ENCODE measurements at places on chromosomes 13 and 19. TPM values are rescaled to one million over a fixed set of nuclear protein-coding genes. Genes with fewer than 3 reads are reported as not detected.

DNA sequence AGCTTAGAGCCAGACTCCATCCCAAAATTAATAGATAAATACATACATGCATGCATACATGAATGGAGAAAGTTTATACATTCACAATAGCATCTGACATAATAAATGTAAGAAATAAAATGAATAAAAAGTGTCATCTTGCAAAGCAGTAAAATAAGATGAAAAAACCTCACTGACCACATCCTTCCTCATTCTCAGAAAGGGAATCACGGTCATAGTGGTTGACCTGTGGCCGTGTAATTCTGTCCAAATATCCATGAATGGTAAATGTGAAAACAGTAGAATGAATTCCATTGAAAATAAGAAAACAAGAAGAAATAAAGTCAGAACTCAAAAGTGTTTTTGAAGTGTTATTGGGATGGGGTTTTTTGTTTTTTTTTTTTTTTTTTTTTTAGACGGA, 9.8 kb upstream of the CDC42EP5 start:
- peaks cover 6% of the 10 kb centered on the region for H3K4me1 ChIP-seq
- DNase-seq = no peak
- H3K27me3 ChIP-seq = peaks cover 27% of the 10 kb centered on the region
- no peak overlapping the region for H3K4me3 ChIP-seq
- H3K27ac ChIP-seq = no peak overlapping the region

DNA sequence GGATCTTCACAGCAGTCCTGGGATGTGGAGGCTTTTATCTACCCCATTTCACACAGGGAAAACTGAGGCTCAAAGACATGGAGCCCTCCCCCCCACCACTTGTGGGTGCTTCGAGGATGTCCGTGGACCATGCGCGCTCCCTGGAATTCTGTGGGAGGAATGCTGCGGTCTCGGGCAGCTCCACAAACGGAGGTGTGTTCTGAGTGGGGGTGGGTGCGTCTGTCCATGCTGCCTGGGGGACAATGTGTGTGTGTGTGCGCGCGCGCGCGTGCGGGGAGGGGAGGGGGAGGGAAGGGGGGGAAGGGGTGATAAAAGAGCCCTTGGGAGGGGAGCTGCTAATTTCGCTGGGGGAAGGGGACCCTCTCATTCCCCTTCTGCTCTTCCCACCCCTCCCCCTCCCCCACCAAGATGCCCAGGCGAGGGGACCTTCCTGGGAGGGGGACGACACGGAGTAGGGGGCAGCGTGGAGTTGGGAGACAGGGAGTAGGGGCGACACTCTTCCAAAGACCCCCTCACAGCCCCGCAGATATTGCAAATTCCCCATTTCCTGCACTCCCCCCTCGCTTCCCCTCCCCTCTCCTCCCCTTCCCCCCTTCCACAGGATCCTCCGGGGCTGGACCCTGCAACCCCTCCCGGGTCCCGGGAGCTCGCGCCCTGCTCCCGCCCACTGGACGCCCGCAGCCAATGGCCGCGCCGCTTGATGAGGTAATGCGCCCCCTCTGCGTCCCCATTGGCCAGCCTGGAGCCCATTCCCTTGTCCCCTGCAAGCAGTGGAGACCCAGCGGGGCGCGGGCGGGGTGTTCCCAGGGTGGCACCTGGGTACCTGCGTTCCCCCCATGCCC, 18.9 kb upstream of the ZNRF4 start:
- no peak overlapping the region for H3K27ac ChIP-seq
- DNase-seq = no peak
- H3K36me3 ChIP-seq = no peaks in the 10 kb centered on the region

GRCh38 chr13:61258185-61258584, 157.5 kb downstream of the PCDH20 start:
- no peaks in the 10 kb centered on the region for H3K27me3 ChIP-seq
- H3K27ac ChIP-seq = no peak overlapping the region
- H3K36me3 ChIP-seq = no peaks in the 10 kb centered on the region
- no peak overlapping the region for H3K4me3 ChIP-seq
- no peak for DNase-seq

- no peaks in the 10 kb centered on the region for H3K27me3 ChIP-seq
- no peak overlapping the region for H3K27ac ChIP-seq
- peaks cover 27% of the 10 kb centered on the region for H3K36me3 ChIP-seq
- DNase-seq = no peak
These were observed 60.0 kb downstream of the MLLT1 start for GRCh38 chr19:6219586-6220290.

DNA sequence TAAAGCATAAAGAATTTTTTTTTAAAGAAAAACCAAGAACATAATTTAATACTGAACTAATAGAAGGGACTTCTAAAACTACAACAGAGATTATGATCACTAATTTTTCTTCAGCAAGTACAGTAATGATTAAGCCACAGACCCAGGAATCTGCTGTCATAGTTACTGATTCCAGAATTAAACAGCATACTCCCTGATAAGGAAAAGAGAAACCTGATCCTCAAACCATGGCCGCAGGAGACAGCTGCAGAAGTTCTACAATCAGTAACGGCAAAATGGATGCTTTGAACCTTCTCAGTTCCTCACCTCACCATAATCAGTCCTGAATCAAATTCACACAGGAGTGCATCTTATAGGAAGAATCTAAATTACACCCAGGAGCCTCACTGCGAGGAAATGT, 939.0 kb upstream of the SLITRK1 start:
- no peaks in the 10 kb centered on the region for H3K36me3 ChIP-seq
- no peak for DNase-seq
- H3K4me1 ChIP-seq = no peaks in the 10 kb centered on the region
- H3K27me3 ChIP-seq = no peaks in the 10 kb centered on the region

DNA sequence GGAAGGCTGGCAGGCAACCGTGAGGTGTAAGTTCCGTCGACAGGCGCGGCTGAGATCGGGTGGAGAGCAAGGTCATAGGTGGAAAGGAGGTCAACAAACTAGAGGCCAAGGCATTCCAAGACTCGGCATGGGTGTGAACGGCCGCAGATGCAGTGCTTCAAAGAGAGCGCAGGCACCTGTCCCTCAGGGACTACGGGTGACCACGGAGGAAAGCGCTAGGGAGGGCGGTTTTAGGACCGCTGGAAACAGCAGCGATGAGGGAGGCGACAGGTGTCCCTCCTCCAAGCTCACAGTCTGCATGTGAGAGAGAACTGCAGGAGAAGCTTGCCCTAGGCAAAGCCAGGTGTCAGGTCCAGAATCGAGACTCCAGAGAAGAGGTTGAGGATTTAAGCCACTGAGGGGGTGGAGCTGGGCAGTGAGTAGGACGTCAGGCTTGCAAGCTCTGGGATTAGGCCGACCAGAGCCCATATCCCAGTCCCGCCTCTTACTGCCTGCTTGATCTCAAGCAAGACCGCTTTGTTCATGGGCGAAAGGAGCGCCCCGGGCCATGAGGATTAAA, 1.6 kb upstream of the MLNR start:
- no peaks in the 10 kb centered on the region for H3K4me1 ChIP-seq
- DNase-seq = no peak
- peaks cover 2% of the 10 kb centered on the region for H3K27me3 ChIP-seq
- H3K27ac ChIP-seq = no peak overlapping the region
- H3K4me3 ChIP-seq = no peak overlapping the region

DNA sequence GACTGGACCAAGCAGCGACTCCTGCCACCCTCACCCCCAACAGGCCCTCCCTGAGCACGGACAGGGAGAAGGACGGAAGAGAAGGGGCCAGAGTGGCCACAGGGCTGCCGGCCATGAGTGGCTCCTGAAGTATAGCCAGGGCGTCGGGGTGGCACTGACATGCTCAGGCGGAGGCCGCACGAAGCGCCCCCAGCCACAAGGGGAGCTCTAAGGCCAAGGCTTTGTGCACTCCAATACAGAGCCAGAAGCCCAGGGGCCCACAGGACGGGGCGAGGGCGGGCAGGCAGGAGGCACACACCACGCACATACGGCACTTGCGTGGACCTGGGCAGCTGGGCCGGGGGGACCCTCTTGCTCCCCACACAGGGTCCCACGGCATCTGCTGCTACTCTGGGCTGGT, 52.0 kb downstream of the KLF2 start:
- peaks cover 5% of the 10 kb centered on the region for H3K36me3 ChIP-seq
- H3K27me3 ChIP-seq = no peaks in the 10 kb centered on the region
- DNase-seq = no peak
- peak overlapping the region; percentile 40 for H3K27ac ChIP-seq

- H3K4me1 ChIP-seq = peaks cover 38% of the 10 kb centered on the region
- no peaks in the 10 kb centered on the region for H3K27me3 ChIP-seq
- no peak overlapping the region for H3K4me3 ChIP-seq
- H3K36me3 ChIP-seq = peaks cover 12% of the 10 kb centered on the region
- no peak overlapping the region for H3K27ac ChIP-seq
- DNase-seq = no peak
These were observed 45.2 kb downstream of the MLLT1 start for GRCh38 chr19:6234527-6234926.

- no peak for DNase-seq
- no peaks in the 10 kb centered on the region for H3K4me1 ChIP-seq
- no peaks in the 10 kb centered on the region for H3K27me3 ChIP-seq
- H3K36me3 ChIP-seq = no peaks in the 10 kb centered on the region
- H3K4me3 ChIP-seq = no peak overlapping the region
These were observed 85.4 kb upstream of the KLF12 start for GRCh38 chr13:74219566-74219965.

DNA sequence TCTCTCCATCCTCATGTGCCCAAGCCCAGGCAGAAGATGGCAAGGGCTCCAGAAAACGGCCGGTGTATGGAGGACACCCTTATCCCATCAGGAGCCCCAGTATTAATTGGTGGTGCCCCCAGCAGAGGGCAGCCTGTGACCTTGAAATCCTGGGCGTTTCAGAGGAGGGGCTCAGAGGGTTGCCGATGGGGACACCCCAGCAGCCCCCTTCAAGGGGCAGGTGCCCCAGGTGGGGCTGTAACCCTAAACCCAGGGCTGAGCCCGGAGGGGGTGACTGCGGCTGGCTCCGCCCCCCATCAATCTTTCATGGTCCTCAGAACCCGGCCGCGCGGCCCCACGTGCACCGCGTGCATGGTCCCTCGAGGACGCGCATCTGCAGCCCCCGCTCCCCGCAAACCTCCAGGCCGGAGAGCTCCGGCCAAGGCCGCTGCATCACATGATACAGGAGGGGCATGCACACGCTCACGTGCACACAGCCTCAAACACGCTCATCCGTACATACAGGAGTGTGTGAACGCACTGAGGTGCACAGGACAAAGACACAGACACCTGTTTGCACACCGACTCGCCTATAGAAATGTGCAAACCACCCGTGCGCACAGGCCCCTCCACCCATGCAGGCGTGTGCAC, 949 bp downstream of the RAB3A start:
- DNase-seq = peak; percentile 43
- H3K36me3 ChIP-seq = peaks cover 15% of the 10 kb centered on the region
- H3K27me3 ChIP-seq = peaks cover 5% of the 10 kb centered on the region
- H3K4me3 ChIP-seq = peak overlapping the region; percentile 84

DNA sequence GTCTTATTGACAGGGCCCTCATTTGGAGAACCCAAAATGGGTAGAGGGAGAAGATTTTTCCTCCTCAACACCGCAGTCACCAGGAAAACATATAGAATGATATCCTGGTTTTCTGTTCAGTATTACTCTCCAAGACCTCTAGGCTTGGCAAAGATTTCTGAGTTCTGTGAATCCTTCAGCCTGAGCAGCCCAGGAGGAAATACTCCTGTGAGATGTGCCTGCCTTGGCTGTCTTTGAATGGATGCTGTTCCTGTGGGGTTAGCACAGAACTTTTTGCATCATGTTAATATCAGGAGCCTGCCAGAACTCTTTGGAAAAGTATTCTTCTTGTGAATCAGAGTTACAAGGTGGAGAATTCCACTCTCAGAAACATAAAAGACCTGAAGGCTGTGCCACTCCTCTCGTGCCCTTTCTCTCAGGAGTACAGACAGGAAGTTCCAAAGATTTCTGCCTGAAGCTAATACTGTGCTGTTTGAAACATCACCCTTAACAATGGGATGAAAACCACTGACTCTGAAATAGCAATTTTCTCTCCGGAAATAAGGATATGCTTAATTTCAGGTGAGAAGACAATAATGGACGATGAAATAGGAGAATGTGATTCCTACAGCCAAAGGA, 520.1 kb upstream of the NBEA start:
- H3K27ac ChIP-seq = no peak overlapping the region
- no peak for DNase-seq
- peaks cover 2% of the 10 kb centered on the region for H3K27me3 ChIP-seq
- no peaks in the 10 kb centered on the region for H3K36me3 ChIP-seq

GRCh38 chr19:37999309-38000213, 92.6 kb downstream of the SIPA1L3 start:
- H3K27ac ChIP-seq = no peak overlapping the region
- no peaks in the 10 kb centered on the region for H3K36me3 ChIP-seq
- H3K4me1 ChIP-seq = peaks cover 12% of the 10 kb centered on the region
- no peak for DNase-seq
- H3K27me3 ChIP-seq = no peaks in the 10 kb centered on the region

- no peak for DNase-seq
- no peaks in the 10 kb centered on the region for H3K36me3 ChIP-seq
- H3K27ac ChIP-seq = no peak overlapping the region
- no peak overlapping the region for H3K4me3 ChIP-seq
These were observed 1314.5 kb upstream of the MIR17HG start for GRCh38 chr13:90032841-90033493.

- no peak for DNase-seq
- peak overlapping the region; percentile 2 for H3K27ac ChIP-seq
- peak overlapping the region; percentile 67 for H3K4me3 ChIP-seq
- peaks cover 18% of the 10 kb centered on the region for H3K4me1 ChIP-seq
- H3K36me3 ChIP-seq = no peaks in the 10 kb centered on the region
- no peaks in the 10 kb centered on the region for H3K27me3 ChIP-seq
These were observed 535 bp downstream of the BSG start for GRCh38 chr19:572743-573518.

GRCh38 chr19:41796901-41797300, 514 bp downstream of the CEACAM3 start:
- no peak for DNase-seq
- no peak overlapping the region for H3K4me3 ChIP-seq
- no peaks in the 10 kb centered on the region for H3K27me3 ChIP-seq
- no peaks in the 10 kb centered on the region for H3K36me3 ChIP-seq
- H3K27ac ChIP-seq = no peak overlapping the region
- H3K4me1 ChIP-seq = no peaks in the 10 kb centered on the region

Gene CD33
- total RNA-seq = 0.25 TPM

Gene ABCA7
- 166 TPM for total RNA-seq

Gene ZSWIM9
- 11.6 TPM for total RNA-seq

Gene NLRP9
- not detected for total RNA-seq

Gene LPAR2
- total RNA-seq = 79.7 TPM

Gene CEACAM16
- total RNA-seq = not detected

Gene RAB3D
- total RNA-seq = 9.5 TPM

Gene WDR87
- total RNA-seq = not detected

Gene ZNF66
- 12.3 TPM for total RNA-seq

Gene CADM4
- total RNA-seq = 0.61 TPM

Gene WTIP
- total RNA-seq = 0.50 TPM

Measured in T-cell (primary cell).